ENCODE measurements at places on chromosomes 3 and 15.
A peak's percentile ranks its signal among the peaks of the same experiment; 100 is the strongest.

- no peak for DNase-seq
Measured at GRCh38 chr3:39207361-39208186, 15.2 kb upstream of the XIRP1 start.

- no peak for DNase-seq
Measured at GRCh38 chr15:89513284-89513683, 16.9 kb upstream of the RHCG start.

DNA sequence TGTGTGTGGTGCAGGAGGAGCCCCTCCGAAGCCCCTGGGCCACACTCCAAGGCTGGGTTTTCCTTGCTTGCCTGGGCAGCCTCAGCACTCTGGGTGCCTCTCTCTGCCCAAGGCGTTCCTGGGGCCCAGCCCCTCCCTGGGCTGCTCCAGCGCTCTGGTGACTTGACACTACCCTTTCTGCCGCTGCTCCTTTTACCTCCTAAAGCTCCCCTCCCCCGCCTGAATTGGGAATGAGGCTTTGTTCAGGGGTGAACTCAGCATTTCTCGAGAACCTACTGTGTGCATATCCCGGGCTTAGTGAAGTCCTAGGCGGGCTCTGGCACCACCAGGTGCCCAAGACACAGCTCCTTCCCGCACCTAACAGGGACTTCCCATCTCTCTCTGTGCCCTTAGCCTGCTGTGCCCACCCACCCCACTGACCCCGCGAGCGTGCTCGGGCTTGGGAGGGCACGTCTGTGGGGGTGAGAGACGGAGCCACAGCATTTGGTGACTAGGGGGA, 1.2 kb upstream of the BAHD1 start:
- no peak for DNase-seq

GRCh38 chr3:75906555-75907112, 121.3 kb upstream of the ZNF717 start:
- peak; percentile 30 for DNase-seq

- DNase-seq = no peak
Measured at GRCh38 chr3:190676481-190676880, 162.6 kb downstream of the IL1RAP start.

- no peak for DNase-seq
Measured at GRCh38 chr3:151644020-151644620, 89.6 kb upstream of the AADACL2 start.

DNA sequence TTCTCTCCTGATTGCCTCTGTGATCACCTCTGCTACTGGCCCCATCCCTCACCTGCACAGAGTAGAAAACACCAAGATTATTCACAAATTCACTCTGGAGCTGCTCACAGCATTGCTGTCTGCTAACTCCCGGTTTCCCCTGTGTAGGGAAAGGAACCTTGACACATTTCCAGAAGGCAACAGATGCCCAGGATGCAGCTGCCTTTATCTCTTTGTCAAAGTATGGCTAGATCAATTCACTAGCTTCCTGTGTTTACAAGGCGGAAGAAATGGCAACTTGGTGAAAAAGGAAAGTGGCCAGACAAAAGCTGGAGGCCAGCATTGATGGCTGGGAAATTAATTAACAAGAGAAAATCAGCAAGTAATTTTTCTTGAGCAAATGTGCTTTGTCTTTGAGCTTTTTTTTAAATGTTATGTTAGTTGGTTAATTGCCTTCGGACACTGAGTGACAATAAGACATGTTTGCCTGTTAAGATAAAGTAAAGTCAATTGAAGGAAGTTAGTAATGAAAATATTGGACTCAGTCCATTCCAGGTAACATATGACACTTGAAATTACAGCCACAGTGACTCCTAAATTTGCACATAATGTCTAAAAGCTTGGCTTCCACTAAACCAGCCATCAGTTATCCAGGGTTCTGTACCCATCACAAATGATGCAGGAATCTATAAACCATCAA, 394.6 kb upstream of the IL12A start:
- peak; percentile 5 for DNase-seq
